Type B pancreatic cell (in vitro differentiated cells): ENCODE measurements at places on chromosomes 2 and 18. TPM values are rescaled to one million over a fixed set of nuclear protein-coding genes. Genes with fewer than 3 reads are reported as not detected.
A peak's percentile ranks its signal among the peaks of the same experiment; 100 is the strongest.

- DNase-seq = peak; percentile 55
Observed at GRCh38 chr2:232463701-232464543, 8.0 kb downstream of the ALPI start.

DNA sequence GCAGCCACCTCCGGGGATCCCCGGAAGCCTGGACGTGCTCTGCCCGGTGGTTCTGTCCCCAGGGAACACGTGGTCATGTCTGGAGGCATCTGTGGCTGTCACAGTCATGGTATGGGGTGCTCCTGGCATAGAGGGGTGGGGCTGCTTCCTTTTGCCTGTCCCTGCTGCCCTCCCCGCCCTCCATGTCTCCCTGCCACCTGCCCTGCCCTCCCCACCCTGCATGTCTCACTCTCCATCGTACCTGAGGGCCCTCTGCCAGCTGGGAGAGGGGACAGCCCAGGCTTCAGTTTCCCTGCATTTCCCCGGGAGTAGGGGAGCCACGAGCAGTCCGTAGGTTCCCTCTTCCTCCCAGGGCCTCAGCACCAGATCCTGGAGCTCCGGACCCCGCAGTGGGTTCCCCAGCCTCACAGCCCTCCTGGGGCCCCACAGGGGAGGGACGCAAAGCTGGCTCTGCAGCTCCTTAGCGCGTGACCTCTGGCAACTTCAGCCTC, 90.0 kb upstream of the CTDP1 start:
- DNase-seq = no peak

DNA sequence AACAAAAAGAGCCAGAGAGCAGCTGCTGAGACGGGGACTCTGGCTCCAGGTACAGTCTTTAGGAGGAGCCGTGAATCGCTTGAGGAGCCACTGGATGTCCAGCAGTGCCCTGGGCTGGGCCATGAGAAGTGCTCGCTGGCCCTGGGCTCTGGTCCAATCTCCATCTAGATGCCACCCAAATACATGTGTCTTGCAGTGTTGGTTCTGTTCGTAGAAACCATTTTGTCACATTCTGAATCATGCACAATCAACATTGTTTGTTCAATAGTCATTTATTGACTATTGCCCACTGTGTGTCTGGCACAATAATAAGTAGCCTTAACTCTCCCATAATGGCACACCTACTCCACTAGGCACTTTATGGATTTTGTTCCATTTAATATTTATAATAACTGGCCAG, 26.1 kb downstream of the TYMS start:
- no peak for DNase-seq

GRCh38 chr2:167420211-167420610, 531.9 kb downstream of the XIRP2 start:
- no peak for DNase-seq

DNA sequence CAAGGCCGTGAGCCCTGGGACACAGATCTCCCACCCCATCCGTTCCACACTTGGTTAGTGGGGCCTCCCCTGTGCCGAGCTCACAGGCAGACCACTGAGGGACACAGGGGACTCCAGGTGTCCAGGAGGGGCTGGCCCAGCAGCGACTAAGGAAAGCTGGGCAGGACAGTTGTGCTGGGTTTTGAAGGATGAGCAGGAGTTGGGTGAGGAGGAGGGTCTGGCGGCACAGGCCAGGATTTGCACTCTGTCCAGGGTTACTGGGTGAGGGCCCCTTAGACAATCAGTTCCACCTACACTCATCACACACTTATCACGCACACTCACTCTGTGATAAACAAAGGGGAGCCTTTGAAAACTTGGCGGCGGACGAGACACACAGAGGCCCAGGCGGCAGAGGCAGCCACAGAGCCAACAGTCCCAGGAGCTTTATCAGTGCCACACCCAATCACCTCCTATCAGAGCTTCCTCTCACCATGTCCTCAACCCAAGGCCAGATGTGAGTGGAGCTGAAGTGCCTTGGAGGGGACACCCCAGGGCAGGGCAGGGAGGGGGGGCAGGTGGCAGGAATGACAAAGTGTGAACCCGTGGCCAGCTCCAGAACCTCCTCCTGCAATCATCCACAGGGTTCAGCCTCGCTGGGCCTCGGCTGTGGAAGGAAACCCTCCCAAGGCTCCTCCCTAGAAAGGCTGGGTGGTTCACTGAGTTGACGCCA, 26.6 kb downstream of the BIN1 start:
- DNase-seq = no peak

DNA sequence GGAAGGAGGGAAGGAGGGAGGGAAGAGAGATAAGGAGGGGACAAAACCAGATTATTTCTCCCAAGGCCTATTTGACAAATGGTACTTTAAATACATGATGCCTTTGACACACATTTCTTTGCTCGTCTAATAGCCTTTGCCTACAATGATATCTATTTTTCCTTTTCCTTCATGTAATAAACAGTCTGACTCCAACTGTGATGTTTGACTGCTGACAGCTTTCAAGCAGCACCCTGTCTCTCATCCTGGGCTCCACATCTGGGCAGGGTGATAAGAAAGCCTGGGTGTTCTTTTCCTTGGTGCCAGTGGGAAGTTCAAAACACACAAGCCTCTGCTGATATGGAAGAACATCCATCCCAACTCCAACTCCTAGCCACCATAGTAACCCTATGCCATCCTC, 1277.7 kb upstream of the NXPH2 start:
- no peak for DNase-seq

GRCh38 chr2:10788855-10789254, 23.7 kb downstream of the PDIA6 start:
- no peak for DNase-seq

Gene C2orf78
- total RNA-seq = not detected in 2 replicates

Gene ADD2
- 1.6 and 5.0 TPM in 2 replicates for total RNA-seq

Gene COL3A1
- 282 and 1,124 TPM in 2 replicates for total RNA-seq

Gene C2orf72
- total RNA-seq = 9.9 and 16.7 TPM in 2 replicates
